Posterior cingulate gyrus (tissue), 11 donors: ENCODE measurements at places on chromosomes 11 and 22.

GRCh38 chr11:45538363-45538762 is 127.1 kb downstream of the CHST1 start:
- DNase-seq: peak; percentile 76

- DNase-seq: no peak
These were observed 10.2 kb upstream of the TBC1D10A start for GRCh38 chr22:30336752-30337460.

- no peak for DNase-seq
These were observed 18.8 kb downstream of the TRPM5 start for GRCh38 chr11:2425506-2425905.

DNA sequence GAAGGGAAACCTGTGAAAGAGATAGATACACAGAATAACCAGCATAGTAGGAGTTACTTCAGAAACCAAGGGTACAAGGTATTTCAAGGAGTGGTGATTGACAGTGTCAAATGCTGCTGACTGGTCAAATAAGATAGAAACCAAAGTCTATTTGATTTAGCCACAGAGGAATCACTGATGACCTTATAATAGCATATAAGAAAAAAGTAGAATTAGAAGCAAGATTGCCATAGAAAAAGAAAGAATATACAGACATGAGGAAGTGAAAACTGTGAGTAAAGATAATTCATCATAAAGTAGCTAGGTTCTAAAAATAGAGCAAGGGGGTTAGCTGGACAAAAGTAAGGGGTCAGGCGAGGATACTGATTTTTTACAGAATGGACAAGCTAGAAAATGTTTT is 14.2 kb downstream of the ZBTB44 start:
- no peak for DNase-seq

- no peak for DNase-seq
These were observed 1.6 kb upstream of the KAT5 start for GRCh38 chr11:65710421-65710820.

DNA sequence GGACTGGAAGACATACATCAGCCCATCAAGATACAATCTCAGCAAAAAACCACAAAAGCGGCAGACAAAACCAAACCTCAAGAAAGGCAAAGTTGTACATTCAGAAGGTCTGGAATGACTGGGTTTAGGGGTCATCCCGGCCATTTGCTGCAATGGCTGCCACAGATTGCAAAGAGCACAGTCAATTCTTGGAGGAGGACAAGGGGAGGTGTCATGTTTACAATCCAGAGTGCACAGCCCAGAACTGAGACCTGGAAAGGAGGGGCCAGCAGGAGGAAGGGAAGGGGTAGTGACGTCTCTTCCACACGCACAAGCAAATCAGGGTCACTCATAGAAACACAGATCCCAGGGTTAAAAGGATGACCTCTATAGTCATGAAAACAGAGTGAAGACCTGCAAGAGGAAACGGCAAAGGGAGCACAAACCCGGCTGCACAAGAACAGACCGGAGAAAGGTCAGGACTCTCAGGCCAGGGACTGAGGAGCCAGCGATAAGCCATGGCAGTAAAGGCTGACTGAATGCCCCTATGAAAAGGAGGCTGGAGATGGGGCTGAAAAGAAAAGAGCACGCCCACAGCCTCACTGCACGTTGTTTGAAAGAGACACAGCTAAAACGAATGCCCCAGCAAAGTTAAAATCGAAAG is 18.2 kb upstream of the MUC5AC start:
- DNase-seq: no peak

DNA sequence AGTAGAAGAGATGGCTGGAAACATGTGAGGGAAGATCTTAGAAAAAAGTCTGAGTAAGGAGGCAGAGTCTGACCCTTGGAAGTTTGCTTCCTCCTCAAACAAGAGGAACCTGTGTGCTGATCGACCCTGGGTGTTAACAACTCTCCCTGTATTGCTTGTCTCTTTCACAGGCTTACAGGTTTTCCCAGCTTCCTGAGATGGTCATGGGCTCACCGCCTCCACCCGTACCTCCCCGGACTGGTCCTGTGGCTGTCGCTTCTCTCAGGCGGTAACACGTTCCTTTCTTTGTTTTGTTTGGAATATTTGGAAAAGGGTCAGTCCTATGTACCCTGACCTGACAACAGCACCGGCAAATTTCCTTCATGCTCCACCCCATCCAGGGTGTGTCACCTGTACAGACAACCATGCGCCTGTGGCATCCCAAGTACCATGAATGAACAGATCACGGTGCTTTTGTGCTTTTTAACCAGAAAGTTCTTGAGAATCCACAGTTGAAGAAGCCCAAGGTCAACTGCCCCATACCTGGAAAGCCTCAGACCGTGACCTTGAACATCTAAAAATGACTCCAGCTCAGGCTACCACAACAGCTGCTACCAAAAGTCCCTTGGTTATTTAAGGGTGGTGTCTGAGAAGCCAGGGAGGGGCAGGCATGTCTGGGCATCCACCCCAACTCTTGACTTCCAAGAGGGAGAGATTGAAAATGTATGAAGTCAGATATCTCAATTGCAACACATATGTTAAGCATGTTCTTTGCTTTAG is 44.6 kb downstream of the C11orf91 start:
- no peak for DNase-seq

DNA sequence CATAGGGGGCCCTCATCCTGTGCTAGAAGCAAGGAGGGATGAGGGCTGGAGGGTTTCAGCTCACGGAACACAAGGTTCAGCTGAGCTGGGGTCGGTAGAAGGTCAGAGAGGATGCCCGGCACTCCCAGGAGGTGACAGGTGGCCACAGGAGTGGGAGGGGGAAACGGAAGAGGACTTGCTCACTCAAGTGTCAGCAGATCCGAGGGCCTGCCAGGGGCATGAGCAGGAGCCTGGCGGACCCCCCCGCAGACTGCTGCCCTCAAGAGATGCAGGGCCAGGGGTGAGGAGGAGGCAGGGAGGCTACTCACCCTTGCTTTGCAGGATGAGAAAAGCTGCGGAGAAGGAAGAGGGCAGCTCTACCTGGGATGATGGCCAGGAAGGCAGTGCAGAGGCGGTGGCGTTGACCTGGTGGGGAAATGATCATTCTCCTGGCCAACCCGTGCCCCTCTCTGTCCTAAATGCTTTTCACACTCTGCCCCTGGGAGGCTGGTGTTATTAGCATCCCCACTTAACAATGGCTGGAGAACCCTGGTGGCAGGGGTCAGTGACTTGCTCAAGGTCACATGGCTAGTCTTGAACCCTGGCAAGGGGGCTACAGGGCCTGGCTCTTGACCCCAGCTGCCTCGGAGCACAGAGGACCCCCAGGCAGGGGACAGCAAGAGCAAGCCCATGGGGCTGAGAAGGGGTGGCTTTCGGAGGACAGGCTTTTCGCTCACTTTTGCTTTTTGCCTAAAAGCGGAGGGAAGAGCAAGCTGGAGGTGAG is 30.1 kb upstream of the CSNK1E start:
- no peak for DNase-seq

DNA sequence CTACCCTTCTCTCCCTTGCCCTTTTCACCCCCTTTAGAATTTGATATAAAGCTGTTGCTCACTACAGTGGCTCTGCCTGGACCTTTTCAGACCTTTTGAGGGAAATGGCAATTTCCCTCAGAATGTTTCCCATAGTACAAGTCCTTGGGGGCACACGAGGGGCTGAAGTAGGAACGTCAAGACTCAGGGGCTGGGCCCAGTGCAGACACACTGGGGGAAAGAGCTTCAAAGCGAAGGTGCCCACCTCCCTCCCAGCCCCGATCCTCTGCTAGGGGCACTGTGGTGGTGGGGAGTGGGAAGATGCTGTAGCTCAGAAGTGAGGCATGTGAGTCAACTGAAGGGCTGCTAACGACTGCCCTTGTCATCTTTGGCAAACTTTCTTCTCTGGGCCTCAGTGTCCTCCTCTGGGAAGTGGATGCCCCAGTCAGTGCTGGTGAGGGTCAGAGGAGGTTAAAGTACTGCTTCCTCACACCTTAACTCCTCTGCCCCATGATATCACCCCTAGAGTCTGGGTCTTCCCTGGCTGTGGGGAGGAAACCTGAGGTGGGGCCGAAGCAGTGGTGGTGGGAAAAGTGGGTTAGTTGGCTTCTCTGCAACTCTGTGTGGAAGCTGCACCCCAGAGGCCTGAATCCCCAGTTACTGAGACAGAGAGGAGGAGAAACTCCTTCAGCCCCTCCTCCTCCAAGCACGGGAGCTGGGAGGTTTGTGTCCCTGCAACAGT is 425.3 kb upstream of the B3GAT1 start:
- no peak for DNase-seq

DNA sequence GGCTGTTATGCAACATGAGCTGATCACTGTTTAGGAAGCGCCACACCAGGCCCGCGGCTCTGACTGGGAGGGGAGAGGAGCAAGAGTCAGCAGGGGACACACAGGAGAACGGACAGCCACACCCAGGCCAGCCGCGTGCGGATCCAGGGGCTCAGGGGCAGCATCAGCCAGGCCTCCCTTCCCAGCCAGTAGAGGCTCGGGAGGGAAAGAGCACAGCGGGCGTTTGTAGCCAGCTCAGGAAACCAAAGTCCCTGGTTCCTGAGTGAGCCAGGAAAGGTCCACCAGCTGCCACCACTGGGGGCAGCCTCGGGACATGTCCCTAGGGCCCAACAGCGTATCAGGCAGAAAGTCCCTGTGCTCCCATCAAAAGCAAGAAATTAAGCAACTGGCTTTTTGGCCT is 71.8 kb upstream of the PITPNB start:
- DNase-seq: peak; percentile 85

GRCh38 chr11:119641983-119642745 is 86.8 kb downstream of the NECTIN1 start:
- DNase-seq: no peak

DNA sequence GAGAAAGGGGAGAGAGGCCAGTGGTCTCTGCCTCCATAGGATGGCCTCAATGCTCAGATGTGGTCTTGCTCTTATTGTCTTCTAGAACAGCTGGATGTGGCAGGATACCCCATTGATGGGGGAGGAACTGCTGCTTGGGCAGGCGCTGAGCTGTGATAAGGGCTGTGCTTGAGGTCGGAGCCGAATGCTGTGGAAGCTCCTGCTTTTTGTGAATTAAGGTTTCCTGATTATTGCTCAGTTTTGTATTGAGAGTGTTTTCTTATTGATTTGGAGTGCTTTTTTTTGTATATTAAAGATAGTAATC is 57.2 kb downstream of the CABIN1 start:
- no peak for DNase-seq

GRCh38 chr11:3834664-3835461 is 5.9 kb downstream of the RHOG start:
- DNase-seq: peak; percentile 83

DNA sequence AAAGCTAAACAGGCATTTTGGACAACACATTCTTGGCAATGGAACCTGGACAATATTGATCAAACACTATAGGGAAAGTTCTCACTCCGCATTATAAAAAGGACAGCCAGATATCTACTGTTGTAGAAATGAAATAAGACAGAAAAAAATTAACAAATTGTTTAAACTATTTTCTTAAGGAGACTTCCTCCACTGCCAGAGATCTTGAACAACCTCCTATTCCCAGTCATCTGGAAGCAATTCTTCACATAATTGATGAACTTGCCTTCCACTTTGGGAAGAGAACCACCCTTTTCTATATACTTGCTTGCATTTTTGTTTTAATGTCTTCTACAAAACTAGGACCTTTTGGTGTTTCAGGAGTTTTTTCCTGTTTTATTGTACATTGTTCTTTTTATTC is 216.1 kb downstream of the CASP12 start:
- no peak for DNase-seq

DNA sequence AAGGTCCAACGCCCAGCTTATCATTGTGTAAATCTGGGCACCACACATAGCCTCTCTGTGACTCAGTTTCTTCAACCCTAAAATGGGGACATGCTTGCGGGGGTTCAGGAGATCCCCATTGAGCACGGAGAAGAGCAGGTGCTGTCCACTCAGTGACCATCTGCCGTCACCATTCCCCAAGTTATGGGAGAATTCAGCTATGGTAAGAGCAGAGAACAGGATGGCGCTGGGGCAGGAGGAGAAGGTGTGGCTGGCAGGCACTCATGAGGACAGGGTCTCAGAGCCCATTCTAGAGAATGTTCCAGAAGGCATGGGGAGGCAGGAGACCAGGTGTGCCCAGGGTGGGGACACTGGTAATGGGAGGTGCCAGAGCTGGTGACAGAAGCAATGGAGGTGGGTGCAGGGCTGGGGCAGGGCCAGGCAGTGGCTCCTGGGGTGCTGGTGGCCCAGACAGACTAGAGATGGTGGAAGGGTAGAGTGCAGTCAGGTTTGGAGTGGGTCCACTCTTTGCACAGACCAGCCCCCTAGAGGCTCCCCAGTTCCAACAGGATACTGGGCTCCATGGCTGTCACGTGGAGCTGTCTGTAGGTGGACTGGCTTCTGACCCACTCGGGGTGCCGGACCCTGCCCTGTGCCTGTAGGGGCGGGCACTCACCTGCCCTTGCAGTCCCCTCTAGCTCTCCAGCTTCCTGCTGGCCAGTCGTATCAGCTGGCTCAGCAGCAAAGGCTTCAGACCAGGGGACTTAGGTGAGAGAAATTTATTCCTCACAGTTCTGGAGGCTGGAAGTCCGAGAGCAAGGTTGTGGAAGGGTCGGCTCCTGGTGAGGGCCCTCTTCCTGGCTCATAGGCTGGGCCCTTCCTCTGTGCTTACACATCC is 84.7 kb downstream of the CDKN1C start:
- DNase-seq: peak; percentile 13

DNA sequence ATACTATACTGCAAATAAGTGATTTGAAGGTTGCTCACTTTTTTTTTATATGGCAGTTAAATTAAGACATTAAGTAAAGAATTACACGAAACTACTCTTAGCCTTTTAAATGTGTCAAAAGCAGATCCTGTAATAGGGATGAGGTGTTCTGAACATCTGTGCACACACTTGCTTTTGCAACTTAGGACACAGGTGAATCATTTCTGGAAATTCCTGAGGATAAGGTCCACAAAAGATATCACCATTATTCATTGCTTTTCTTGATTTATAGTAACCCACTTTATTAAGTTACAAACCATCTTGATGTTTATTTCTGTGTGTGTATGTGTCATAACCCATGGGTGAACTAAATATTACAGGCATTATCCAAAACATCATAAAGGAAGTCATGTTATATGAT is 55.9 kb downstream of the SLC5A12 start:
- DNase-seq: no peak

- DNase-seq: no peak
These were observed 90.3 kb upstream of the CD82 start for GRCh38 chr11:44475114-44475686.

GRCh38 chr11:15764948-15765347 is 591.4 kb downstream of the SOX6 start:
- DNase-seq: no peak

DNA sequence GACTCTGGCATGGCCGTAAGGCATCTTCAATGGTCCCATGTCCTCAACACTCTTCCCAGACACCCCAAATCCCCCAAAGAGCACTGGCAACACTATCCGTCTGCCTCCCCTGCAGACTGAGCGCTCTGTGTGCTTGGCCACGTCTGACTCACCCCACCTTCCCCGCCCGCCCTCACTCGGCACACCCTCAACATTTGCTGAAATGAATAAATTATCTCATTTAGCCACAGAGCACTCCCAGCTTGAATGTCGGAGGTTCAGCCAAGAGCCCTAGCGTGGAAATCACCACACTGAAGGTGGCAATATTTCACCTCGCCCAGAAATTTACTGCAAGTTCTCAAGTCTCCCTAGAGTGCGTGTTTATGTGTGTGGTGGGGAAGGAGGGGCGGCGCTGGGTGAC is 46.6 kb upstream of the TCF20 start:
- DNase-seq: peak; percentile 53

- peak; percentile 96 for DNase-seq
These were observed 61.5 kb downstream of the ENDOD1 start for GRCh38 chr11:95150956-95151684.
